Dermis microvascular lymphatic vessel endothelial cell (primary cell): ENCODE measurements at places on chromosomes 1 and 21.
A peak's percentile ranks its signal among the peaks of the same experiment; 100 is the strongest.

- DNase-seq: peak; percentile 16
Observed at GRCh38 chr1:101137144-101138126, 99.4 kb upstream of the S1PR1 start.

GRCh38 chr1:61210435-61211154 is 128.2 kb downstream of the NFIA start:
- no peak for DNase-seq

GRCh38 chr1:231634323-231635013 is 7.9 kb downstream of the DISC1 start:
- no peak for DNase-seq

GRCh38 chr1:29162476-29163138 is 19.1 kb downstream of the SRSF4 start:
- no peak for DNase-seq

GRCh38 chr21:29228306-29228705 is 70.4 kb upstream of the BACH1 start:
- no peak for DNase-seq

- no peak for DNase-seq
Observed at GRCh38 chr1:147109041-147109440, 63.2 kb downstream of the PRKAB2 start.

DNA sequence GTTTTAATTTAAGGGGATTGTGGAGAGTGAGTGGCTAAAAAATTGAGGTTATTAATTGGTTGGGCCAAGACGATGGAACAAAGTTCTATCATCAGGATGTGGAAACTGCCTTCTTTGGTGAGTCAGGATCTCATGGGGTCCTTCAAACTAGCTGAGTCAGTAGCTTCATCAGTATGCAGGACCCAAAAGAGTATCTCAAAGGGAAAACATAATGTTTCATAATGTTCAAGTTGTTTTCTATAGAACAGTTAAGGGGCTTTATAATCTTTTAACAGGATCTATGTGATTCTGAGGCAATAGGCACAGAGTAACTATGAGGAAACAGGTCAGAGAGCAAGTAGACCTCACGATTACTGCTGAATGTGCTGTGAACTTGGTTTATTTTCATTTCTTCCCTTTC is 3.2 kb upstream of the OLFML2B start:
- DNase-seq: no peak

GRCh38 chr21:38234395-38235142 is 22.2 kb upstream of the KCNJ15 start:
- no peak for DNase-seq

GRCh38 chr1:91406773-91407389 is 2.2 kb upstream of the HFM1 start:
- peak; percentile 7 for DNase-seq

GRCh38 chr1:222275001-222275728 is 272.7 kb downstream of the HHIPL2 start:
- DNase-seq: no peak

DNA sequence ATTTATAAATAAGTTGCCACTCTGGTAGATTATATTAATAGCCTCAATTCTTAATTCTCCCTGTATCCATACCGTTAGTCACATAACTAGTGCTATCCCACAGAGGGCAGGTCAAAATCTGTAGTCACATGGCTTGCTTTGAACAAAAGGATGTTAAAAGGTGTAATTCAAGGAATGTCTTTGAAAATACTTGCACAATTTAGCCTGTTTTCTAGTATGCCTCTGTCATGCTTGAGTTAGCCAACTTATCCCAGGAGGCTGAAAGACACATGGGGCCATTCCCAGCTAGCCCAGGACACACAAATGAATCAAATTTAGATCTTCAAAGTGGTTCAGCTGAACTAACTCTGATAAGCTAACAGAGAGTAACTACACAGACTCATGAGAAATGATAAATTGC is 758.5 kb upstream of the NEGR1 start:
- no peak for DNase-seq

GRCh38 chr1:92366040-92366395 is 67.2 kb downstream of the RPAP2 start:
- no peak for DNase-seq

- DNase-seq: peak; percentile 50
Observed at GRCh38 chr21:38993561-38993960, 187.8 kb downstream of the ETS2 start.

DNA sequence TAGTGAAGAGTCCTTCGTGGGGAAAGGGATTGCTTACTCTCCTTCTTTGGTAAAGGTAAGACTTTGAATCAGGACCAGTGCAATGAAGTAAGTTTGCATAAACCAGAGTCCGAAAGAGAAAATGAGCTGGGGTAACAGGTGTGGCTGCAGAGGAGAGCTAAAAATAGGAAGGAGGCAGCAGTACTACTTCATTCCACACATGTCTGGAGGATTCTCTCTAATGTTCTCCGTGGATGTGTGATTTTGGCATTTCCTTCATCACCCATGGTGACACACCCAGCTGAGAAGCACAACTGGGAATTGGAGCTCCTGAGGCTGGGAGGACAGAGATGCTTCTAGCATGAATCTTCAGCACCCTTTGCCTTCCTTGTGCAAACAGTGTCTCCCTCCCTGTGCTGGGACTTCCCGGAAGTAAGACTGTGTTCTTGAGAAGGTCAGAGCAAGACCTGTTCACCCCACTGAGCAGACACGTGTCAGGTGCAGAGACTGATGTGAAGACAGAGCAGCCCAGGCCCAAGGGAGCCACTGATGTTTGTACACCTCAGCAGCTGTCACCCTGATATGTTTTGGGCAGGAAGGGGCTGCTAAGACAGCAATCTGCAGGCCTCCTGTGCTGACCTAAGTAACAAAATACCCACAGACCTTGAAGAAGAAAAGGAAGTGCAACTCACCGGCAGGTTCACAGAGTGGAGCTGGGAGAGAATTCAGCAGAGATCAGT is 13.3 kb downstream of the FCRL1 start:
- no peak for DNase-seq

DNA sequence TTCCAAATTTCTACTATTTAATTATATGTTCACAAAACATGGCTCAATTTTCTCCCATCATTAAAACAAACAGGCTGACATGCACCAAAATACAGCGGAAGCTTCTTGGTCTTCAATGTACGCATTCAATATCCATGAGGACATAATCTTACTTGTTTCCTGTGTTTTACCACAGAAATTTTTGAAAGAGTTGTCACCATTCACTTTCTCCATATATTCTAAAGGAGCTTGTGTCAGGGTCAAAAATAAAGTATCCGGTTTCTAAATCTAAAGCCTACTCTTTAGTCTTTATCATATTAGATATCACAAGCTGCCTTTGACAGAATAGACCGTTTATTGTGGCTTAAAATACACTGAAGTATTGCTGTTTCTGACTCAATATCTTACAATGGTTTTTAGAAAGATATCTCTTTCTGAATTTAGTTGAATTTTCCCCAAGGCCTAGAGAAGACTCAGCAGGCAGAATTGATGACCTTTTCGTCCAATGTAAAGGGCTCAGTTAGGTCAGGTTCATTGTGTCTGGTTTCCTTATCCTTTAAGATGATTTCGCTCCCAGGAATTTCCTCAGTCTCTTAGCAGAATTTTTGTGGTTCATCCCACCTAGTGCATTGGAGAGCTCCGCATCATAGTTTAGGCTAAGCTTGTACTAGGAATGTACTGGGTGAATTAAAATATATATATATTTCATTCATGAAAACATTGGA is 717.2 kb downstream of the NCAM2 start:
- DNase-seq: no peak

DNA sequence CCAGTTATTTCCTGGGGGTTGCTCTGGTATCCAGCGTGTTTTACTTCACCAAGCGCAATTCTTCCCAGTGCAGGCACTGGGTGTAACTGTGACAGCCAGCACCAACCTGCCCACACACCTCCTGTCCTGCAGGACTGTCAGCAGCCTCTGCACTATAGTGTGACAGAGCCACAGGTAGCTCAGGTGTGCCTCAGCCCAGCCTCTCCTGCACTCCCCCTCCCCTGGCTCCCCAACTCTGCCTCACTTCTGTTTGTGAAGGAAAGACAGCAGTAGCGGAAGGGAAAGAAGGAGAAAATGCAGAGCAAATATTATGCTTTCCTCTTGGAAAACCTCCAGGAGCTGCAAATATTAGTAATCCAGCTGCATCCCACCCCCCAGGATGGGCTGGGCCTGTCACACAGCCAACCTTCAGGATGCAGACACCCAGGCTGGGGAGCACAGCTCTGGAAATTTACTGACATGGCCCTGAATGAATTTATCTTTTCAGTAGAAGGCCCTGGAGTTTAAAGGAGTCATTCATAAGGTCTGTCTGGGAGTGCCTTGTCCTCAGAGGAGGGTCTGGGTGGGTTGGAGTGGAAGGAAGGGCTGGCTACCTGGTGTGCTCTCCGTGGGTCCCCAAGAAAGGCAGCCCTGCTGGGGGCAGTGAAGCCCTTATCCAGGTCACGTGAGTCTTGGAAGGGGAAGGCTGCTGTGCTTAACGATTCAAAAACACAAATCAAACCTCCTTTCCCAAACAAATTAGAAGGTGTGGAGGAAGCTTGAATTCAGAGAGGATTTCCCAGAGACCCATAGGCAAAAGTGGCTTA is 20.9 kb downstream of the CAPN2 start:
- DNase-seq: peak; percentile 82

- DNase-seq: no peak
Observed at GRCh38 chr1:44696789-44697345, 22.4 kb downstream of the ARMH1 start.

DNA sequence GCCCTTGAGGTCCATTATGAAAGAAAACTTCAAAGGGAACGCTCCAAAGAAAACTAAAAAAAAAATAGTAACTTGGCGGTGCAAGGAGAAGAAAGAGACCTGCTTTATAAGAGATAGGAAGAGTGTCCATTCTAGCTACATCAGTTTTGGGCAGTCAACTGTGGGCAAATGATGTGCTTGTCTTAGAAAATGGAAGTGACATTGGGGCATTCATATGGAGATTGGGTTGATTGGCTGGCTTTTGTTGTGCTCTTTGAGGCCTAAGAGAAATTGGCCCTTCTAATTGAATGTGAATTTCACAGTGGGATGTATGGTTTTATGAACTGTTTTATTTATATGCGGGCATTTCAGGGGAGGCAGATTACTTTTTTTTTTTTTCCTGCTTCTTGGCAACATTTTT is 13.2 kb downstream of the PPP1R12B start:
- DNase-seq: no peak

DNA sequence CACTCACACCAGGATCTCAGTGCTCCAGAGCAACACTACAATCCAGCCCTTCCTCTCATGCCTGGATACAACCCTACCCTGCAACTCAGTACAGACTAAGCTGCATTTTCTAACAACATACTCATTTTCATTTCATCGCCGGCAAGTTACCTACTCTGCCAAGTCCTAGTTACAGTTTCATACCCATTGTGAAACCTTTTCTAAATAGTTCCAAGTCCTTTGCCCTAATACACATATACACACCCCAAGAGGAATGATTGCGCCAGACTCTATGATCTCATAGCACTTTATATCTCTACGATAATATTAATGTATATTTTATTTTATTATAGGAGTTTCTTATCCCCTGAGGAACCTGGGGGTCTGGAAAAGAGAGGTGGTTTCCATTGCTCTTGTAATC is 122.4 kb downstream of the LMX1A start:
- DNase-seq: no peak

GRCh38 chr21:33197496-33197895 is 32.2 kb upstream of the IFNAR2 start:
- DNase-seq: no peak

DNA sequence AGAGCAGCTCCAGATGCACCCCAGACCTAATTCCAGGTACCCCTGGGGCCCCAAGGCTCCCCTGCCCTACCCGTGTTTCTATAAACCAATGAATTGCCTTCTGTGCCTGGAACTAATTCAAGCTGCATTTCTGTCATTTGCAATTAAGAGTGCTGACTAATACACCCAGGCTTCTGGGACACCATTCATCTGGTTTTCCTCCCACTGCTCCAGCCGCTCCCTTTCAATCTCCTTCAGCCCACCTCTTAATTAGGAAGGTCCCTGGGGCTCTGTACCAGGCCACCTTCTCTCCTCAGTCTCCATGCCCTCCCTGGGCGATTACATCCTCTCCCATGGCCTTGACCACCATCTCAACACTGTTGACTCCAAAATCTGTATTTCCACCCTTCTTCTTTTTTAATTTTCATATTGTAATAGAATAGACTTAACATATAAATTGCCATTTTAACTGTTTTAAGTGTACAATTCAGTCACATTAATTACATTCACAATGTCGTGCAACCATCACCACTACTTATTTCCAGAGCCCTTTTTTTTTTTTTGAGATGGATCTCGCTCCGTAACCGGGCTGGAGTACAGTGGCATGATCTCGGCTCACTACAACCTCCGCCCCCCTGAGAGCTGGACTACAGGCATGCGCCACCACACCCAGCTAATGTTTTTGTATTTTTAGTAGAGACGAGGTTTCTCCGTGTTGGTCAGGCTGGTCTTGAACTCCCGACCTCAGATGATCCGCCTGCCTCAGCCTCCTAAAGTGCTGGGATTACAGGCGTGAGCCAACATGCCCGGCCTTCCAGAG is 9.2 kb upstream of the GJB3 start:
- DNase-seq: no peak

DNA sequence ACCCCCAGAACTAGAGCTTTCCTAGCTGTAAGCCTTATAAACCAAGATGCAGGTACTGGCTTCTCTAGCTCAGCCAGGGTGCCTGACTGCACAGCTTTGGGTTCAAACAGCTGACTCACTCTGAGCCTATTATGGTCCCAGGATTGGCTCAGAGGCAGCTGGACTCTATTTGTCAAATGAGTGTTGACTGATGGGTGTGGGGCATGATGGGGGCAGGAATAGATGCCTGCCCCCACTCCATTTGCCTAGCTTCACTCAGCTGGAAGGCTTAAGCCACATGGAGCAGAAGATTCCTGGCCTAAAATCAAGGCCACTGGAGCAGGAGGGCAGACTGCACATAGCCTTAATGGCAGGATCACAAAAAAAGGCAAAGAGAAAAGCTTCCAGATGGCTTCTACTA is 90.5 kb downstream of the PIK3R3 start:
- DNase-seq: no peak

DNA sequence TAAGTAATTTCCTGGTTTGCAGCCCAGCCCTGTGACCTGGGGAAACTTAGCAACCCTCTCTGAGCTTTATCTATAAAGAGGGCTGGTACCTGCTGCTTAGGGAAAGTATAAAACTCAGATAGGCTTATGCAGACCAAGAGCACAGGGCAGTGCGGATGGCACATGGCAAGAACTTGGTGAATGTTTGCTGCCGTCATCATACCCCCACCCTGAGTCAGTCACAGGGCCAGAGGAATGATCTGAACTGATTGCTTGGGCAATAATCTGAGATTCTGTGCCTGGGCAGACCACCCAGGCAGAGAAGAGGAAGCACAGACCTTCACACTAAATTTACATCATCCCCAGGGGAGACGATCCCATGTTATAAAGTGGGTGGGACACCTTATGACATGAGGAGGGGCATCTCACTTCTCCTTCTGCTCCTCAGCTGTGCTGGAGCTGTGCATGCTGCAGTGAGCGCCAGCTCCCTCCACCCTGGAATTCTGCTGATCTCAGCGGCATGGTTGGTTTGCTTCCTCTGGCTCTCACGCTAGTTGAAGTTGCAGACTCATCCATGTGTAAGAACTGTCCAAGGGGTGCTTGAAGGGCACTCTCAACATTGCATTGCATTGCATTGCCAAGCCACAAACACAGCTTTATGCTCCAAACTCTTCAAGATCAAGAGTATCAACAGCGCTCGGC is 197.1 kb downstream of the AJAP1 start:
- DNase-seq: no peak
